ENCODE measurements at places on chromosomes 2 and 18.

DNA sequence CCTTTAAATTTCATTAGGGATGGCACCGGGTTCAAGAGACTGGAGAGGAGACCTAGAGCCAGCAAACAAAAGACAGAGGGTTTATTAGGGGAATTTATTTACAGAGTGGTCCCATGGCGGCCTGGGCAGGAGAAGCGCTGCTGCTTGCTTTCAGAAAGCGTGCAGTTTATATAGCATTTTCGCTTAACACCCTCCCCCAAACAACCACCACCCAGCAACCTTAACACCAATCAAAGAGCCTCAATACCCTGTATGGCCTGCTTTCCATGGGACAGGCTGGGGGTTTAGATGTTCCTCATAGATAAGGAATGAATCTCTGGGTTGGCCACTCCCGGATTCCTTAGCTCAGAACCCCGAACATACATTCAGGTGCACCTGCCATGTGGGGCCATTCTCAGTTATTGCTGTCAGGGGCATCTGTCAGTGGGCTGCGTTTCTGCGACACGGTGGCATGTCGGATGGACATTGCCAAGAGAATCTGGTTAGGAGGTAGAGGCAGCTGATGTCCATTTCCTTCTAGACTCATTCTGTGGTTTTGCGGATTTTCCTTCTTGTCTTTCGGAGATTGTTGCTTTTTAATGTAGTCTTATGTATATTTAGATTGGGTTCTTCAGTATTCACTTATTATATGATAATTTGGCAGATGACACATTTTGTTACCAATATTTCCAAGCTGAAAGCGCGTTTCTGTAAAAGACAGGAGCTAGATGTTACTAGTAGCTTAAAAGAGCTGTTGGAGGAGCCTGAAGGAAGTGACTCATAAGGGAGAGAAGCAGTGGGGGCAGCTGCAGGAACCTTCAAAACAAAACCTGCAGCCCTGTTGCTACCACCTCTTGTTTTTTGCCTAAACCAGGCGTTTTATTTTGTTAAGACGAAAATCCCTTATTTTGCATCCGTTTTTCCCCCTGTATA lies 7.2 kb downstream of the AGAP1 start:
- no peak for DNase-seq

DNA sequence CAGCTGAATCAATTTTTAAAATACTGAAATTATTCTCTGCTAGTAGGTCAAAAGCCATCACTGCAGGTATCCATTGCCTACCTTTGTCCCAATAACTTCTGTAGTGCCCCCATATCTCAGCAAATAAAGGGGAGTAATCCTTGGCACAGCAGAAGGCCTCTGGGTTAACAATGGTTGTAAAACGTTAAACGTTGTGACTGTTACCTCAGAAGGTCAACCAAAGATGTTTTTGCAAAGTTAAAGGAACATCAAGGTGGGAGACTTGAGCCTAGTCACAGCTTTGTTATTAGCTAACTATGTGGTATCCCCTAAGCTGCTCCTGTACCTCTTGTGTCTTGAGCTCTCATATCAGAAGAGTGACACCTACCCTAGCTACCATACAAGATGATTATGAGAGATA lies 60.5 kb downstream of the COX7A2L start:
- DNase-seq: no peak

DNA sequence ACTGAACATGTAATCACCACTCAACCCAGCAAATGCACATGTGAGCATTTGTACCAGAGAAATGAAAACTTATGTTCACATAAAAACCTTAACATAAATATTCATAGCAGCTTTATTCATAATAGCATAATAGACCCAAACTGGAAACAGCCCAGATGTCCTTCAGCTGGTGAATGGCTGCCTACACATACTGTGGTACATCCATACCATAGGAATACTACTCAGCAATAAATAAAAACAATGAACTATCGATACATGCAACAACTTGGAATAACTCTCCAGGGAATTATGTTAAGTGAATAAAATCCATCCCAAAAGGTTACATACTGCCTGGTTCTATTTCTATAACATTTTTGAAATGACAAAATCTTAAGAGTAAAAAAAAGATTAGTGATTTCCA lies 140.0 kb downstream of the AGPS start:
- no peak for DNase-seq

DNA sequence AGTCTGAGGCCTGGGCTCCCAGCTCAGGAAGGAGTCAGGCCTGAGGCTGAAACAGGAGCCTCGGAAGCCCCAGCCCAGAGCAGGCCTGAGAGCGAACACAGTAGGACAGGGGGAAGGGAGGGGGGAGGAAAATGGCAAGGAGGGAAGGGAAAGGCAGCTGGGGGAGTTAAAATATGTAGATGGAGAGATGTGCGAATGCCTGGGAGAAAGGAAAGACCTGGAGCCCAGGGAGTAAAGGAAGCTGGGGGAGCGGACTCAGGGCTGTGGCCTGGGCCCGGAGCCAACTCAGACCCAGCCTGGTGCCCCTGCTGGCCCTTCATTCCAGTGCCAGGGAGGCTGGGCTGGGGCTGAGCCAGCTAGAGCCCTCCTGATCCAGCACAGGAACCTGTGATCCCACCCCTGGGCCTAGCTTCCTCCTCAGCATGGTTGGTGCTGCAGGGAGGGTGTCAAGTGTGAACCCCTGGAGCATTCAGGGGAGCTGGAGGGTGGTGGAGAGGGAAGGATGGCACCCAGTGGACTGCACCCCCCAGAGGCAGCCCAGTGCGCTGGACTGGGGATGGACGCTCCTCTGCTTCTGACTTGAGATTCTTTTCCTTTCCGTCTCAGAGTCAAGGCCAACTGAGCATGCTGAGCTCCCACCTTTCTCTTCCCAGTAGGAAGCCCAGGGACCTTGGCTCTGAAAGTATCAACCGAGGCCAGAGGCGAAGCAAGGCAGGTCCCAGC lies 46.3 kb downstream of the EMX1 start:
- DNase-seq: no peak

DNA sequence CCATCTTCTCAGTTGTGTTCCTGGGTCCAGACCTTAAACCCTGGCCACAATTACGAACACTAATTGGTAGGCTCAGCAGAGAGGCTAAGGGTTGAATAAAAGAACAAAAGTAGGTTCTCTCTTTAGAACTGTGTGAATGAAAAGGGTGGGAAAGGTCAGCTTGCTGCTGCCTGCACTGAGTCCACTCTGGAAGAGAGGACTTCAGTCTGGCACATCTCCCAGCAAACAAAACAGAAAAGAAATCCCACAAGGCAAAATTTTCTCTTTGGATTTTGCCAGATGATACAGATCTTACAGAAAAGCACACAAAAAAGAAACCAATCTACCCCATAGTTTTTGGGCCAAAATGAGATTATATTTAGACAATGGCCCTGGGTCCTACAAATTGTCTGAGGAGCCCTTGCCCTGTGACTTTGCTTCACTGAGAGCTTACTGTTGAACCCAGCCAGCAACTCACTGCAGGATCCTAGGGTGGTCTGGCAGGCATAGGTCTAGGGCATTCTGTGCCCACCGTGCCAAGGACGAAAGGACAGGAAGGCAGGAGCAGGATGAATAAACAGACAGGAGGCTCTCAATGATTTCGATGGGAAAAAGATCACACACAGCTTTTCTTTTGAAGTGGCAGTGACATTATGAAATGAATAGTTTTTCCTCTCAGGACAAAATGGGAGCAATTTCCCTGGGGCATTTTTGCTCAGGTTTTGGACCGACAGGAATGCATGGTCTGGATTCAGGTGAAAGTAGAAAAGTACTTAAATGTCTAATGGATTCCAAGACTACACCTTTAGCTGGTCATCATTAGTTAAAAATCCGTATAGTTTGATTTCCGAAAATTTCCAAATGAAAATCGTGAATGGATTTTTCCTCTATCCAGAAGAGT lies 68.4 kb upstream of the STAM2 start:
- DNase-seq: no peak

DNA sequence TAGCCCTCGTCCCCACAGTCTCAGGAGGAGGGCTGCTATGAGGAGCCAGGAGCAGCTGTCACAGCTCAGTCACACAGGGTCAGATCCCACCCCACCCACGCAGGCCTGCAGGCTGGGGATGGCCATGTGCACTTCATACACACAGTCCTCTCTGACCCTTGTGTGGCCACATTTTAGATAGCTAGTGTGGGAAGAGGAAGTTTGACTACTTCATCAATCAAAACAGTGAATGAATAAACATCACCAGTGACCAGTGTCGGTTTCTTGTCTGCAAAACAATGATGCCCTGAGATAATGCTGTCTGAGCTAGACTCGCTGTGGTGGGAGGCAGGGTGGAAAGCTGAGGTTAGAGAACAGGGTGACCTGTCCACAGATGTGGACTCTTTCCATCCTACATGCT lies 107.1 kb downstream of the PIEZO2 start:
- no peak for DNase-seq

- no peak for DNase-seq
Observed at GRCh38 chr2:2763351-2764000, 432.4 kb upstream of the MYT1L start.
